ENCODE measurements at places on chromosomes 3 and 15.

DNA sequence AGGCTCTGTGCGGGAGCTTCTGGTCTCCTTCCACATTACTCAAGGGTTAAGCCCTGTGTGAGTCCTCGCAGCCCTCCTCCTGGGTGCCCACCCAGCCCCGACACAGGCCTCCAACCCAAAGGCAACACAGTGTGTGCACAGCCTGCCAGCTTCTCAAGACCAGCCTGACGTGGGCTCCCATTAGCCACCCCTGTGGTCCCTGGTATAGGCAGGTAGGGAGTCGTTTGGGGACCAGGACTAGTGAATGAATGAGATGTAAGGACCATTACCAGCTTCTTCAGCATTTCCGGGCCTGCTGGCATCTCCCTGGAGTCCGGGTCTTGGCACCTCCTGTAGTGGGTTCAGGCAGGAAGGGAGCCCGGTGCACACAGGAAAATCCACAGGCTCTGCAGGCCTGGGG, 20.2 kb upstream of the PLXNA1 start:
- DNase-seq = no peak

GRCh38 chr3:23739536-23739935, 66.2 kb upstream of the UBE2E1 start:
- peak; percentile 79 for DNase-seq

GRCh38 chr3:77242371-77242770, 202.5 kb downstream of the ROBO2 start:
- no peak for DNase-seq

DNA sequence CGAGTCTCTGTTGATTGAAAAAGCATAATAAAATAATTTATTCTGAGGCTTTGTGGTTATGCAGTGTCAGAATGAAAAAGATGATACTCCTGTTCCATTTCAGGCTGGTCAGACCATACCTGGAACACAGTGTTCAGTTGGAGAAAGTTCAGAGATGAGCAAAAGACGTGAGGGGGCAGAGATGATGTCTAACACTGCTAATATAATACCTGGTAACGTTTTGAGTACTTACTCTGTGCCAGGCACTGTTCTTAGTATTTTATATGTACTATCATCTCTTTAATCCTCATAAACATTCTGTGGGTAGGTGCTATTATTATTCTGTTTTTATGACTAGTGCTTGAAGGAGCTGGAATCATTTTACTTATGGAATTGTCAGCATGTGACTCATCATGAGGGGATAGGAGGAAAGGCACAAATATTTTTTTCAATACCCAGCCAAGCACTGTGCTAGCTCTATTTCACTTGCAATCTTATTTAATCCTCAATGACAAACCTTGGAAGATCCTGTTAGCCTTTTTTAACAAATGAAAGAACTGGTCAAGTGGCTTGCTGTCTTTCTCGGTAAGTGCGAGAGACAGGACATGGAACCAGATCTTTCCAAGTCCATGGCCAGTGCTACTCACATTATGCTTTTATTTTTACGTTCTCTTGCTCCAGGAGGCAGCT, 31.8 kb downstream of the IQGAP1 start:
- DNase-seq = peak; percentile 11

DNA sequence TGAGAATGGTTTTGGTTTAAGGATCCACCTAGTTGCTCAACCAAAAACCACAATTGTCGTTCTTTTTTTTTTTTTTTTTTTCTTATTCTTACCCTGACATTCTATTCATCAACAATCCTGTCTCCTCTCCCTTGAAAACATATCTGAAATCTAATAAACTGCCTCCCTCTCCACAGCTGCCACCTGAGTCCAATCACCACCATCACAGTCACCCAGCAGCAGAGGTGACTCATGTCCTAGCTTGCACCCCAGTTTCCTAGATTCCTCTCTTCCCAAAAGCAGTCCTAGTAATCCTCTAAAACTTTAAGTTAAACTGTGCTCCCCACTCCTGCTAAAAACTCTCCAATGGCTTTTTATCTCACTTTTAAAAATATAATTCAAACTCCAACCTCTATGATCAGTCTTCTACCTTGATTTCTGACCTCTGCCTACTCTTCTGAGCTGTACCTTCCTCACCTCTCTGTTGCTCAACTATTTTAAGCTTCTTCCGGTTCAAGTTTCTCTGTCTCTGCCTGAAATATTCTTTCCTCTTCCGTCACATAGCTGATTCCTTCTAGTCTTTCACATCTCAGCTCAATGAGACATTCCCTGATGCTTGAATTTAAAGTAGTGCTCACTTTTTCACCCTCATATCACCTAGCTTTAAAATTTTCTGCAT, 33.7 kb upstream of the RBMS3 start:
- DNase-seq = no peak

- DNase-seq = no peak
Observed at GRCh38 chr15:74318376-74319137, 48.9 kb downstream of the CYP11A1 start.

DNA sequence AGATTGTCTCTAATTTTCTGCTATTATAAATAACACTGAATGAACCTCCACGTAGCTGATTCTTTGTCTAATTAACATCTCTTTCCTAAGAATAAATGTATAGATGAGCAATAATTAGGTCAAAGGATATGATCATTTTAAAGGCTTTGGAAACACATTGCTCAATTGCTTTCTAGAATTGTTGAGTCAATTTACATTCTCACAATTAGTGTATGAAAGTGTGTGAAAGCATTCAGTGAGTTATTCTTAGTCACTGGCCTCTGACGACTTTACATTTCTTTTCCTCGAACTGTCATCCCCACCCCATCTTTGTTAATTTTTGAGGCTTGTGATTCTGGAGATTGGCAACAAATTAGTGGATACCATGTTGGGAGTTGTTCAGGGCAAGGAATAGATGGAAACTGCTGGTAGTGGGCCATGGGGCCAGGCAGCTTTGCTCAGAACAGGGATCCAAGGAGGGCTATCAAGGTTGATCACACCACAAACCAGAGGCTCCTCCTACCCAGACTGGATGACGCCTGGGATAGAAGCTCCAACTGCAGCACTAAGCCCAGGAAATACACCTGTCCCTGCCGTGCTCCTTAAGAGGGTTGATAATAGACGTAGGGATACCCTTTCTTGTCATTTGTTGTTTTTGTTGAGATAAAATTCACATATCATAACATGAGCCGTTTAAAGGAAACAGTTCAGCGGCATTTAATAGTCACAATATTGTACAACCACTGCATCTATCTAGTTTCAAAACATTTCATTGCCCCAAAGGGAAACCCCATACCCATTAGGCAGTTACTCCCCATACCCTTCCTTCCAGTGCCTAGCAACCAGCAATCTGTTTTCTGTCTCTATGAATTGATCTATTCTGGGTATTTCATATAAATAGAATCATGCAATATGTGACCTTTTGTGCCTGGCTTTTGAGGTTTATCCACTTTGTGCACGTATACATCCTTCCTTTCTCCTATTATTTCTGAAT, 27.9 kb downstream of the EIF1B start:
- DNase-seq = no peak

- DNase-seq = no peak
Observed at GRCh38 chr15:62782896-62783295, 259.7 kb upstream of the TPM1 start.

DNA sequence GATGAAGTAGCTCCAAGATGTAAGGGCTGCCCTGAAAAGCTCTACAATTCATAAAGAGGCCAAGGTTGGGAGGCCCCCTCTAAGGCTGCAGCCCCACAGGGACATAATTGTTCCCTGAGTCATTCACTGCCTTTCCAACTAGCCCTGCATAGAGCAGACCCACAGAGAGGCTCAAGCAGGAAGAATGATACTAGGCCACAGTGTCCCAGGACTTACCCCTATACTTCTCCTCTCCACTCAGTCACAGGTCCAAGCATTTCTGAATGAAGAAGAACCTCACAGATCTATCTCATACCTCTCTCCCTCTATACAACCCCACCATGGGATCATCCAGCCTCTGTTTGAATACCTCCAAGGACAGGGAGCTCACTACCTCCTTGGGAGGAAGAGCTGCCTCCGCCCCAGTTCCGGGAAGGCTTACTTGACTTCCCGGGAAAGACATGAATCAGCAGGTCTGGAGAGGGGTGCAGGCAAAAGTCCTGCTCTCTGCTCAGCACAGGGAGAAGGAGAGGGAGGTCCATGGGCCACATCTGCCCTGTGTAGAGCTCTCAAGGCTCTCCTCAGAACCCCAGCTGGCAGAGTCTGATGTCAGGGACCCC, 6.9 kb upstream of the SKIC8 start:
- no peak for DNase-seq

- DNase-seq = no peak
Observed at GRCh38 chr15:37081983-37082382, 18.4 kb downstream of the MEIS2 start.
